ENCODE measurements at places on chromosomes 7 and 10. TPM values are rescaled to one million over a fixed set of nuclear protein-coding genes. Genes with fewer than 3 reads are reported as not detected.

GRCh38 chr10:12509016-12509793, 159.9 kb downstream of the CAMK1D start:
- DNase-seq, result no peak

DNA sequence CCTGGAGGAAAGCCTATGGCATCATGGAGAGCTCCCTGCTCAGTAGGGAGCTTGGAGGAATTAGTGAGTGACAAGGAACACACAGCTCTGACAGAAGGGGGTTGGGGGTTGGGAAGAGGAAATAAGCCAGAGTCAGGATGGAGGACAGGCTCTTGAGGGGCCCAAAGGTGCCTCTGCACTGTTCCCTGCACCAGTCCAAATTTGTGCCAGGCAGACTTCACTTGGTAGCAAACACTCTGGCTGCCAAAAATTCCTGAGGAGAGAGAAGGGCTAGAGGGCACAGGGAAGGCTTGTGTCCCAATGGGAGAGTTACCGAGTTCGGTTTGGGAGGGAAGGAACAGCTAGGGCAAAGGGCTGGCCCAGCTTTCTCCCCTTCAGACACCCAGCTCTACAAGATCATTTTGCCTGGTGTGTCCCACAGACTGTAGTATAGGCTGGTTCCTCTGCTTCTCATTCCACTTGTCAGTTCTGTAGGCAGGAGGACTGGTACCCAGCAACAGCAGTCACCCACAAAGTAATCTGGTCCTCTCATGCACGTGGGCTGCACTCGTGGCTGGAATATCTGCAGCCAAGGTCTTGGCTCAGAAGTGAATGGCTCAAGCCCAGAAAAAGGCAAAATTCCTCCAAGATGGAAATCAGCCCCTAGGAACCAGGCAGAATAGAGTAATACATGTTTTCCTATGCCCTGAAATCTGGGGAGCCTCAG, 8.0 kb upstream of the KCNIP2 start:
- peak; percentile 72 for DNase-seq

- DNase-seq, result no peak
Measured at GRCh38 chr10:89339875-89340274, 12.1 kb downstream of the IFIT3 start.

GRCh38 chr10:5103481-5103880, 9.3 kb downstream of the AKR1C3 start:
- DNase-seq, result no peak

DNA sequence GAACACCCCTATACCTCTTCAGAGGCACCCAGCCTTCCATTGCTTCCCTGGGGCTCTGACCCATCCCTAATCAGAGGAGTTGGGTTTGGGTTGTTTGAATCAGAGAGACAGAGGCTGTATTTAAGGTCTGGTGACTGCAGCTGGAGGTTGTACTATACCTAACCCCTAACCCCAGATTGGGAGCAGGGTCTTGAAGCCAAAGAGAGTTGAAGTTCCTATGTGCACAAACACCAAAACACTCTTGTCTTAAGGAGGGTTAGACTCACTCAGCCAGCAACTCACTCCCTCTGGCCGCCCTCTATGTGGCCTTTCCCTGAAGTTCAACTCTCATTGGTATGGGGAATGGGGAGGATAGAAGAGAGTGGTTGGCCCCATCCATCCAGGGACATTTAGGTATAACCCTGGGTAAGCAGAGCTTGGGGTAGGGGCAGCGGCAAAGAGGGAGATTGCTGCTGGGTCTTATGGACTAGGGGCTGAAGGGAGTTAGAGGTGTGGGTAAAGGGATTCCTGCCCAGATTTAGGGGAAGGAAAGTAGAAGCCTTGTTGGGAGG, 80.0 kb downstream of the PAX2 start:
- no peak for DNase-seq

GRCh38 chr10:23314835-23315239, 29.8 kb downstream of the C10orf67 start:
- peak; percentile 92 for DNase-seq

DNA sequence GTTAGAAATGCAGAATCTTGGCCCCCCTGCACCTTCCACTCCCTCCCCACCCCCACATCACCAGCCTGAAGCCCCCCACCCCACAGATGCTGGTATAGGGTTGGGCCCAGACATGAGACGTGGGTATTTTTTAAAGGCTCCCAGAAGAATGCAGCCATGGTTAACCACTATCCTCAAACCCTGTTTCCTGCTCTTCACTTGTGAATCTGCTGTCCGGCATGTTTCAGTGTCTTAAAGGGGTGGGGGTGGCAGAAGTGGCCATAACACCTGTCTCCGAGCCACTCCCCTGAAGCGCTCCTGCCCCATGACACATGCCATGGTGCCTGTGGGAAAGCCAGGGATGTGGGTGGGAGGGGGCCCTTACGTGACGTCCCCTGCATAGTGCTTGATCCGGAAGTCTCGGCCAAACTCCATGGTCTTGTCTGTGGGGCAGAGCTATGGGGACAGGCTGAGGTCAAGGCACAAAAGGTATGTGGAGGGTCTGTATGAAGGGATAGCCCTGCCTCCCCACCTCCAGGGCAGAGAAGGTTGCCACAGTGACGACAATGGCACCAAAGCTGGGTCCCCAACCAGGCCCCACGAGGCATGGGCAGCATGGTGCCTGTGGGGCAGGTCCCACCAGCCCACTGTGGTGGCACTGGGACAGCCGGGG, 9.6 kb downstream of the MYO1G start:
- no peak for DNase-seq

DNA sequence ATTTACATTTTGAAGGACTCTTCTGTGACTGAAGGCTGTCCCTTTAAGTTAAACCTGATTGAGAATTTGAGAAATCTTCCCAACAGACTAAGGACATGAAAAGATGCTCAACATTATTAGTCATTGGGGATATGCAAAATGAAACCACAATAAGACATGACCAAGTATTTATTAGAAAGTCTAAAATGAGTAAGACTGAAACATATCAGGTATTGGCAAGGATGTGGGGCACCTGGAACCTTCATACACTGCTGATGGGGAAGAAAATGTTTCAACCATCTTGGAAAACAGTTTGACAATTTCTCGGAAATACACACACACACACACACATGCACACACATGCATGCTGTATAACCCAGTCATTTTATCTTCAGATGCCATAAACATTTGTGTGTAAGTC, 132.1 kb upstream of the CDK6 start:
- no peak for DNase-seq

DNA sequence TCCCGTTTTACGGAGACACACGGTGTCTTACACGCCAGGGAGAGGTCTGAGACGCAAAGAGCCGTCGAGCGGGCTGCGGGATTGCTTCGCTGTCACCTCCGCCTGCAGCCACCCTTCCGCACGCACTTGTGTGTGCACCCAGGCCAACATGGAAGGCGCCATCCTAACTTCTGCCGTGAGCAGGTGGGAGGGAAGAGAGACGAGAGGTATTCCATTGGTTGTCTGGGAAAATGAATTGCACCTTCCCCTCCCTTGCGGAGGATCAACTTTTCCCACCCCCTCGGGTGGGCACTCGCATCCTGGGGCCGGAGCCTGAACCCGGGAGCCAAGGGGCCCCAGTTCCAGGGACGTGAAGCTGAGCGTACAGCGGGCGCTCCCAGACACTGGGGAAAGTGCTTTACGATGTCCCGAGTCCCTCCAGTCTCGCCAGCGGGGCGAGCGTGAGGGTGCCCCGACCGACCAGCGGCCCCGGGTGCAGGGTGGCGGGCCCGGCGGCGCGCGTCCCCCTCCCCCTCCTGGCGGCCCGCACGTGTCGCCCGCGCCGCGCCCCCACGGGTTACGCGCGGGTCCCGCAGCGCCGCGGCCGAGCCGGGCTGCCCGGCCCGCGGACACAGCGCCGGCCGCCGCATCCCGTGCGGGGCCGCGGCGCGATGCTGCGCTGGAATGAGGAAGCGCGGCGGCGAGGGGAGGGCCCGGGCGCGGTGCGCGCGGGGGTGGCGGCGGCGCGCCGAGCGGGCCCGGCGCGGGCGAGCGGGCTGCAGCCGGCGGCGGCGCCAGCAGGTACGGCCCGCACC, 984 bp upstream of the IKZF1 start:
- DNase-seq, result no peak

- no peak for DNase-seq
Measured at GRCh38 chr10:64619102-64619501, 1097.9 kb downstream of the REEP3 start.

DNA sequence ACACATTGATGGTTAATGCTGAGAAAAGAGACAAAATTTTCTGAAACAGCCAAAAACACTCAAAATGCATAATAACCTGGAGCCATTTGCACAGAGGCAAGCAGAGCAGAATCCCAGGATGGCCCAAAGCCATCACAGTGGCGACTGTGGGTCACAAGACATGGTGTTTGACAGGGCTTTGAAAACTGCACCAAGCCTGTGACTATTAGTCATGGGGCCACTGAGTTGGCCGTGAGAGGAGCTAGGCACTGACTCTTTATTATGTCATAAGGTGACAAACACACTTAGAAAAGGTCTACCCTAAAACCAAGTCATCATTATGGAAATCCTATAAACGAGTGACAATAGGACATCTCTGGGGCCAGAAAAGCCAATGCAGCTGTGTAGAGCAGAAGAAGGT, 23.9 kb downstream of the DRGX start:
- DNase-seq, result no peak

DNA sequence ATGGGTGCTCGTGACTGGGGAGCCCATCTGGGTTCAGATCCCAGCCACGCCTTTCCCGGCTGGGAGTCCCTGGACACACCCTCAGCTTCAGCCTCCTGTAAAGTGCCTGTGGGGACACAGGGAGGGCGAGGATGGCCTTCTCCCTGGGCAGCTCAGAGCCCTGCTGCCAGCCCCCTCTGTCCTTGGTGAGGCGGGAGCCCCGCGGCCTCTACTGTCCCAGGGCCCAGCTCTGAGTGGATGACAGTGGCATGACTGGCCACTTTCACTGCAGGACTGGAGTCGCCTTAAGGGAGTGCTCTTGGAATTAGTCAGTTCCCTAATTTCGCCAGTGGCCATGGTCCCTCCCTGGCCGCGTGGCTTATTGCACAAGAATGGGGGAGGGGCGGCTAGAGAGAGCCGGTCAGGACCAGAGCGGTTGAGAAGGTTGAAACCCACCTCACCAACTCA, 4.6 kb downstream of the BRI3 start:
- peak; percentile 52 for DNase-seq

Gene NRAP
- under 0.01 TPM for total RNA-seq

Gene KIF11
- 4.5 TPM for total RNA-seq

Gene CALHM3
- total RNA-seq, result not detected

Measured in fibroblast of the aortic adventitia (primary cell).